ENCODE measurements at places on chromosomes 1 and 21. TPM values are rescaled to one million over a fixed set of nuclear protein-coding genes. Genes with fewer than 3 reads are reported as not detected.

The LCE1A gene
- polyA plus RNA-seq, result not detected

The IL20 gene
- polyA plus RNA-seq, result not detected

GRCh38 chr1:156623946-156624813 lies 5.0 kb downstream of the HAPLN2 start:
- no peak for DNase-seq

GRCh38 chr1:44227211-44227610 lies 13.9 kb downstream of the DMAP1 start:
- no peak for DNase-seq

DNA sequence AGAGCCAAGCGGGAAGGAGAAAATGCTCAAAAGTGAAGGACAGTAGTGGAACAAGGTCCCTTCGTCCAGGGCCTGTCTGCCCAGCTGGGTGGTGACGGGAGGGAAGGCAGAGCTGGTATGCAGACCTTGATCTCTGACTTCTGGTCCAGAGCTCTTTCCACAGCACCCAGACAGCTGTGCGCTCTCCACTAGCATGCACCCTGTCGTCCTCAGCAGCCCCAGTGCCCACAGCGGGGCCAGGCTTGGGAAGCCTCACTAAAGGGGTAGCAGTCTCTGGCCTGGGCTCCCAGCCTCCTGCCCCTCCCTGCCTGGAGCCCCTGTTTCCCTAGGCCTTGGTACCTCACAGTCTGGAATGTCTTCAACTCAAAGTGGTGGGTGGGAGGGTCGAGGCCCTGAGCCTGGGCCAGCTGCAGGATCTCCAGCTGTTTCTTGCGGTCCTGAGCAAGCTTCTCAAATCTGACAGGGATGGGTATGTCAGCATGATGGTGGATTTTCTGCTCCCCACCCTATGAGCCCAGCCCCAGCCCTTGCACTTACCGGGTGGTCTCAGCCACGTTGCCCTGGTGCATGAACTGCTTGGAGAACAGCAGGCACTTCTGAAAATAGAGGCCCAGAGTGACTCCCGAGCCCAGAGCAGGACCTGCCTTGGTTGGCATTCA lies 10.0 kb downstream of the CC2D1B start:
- DNase-seq, result no peak

DNA sequence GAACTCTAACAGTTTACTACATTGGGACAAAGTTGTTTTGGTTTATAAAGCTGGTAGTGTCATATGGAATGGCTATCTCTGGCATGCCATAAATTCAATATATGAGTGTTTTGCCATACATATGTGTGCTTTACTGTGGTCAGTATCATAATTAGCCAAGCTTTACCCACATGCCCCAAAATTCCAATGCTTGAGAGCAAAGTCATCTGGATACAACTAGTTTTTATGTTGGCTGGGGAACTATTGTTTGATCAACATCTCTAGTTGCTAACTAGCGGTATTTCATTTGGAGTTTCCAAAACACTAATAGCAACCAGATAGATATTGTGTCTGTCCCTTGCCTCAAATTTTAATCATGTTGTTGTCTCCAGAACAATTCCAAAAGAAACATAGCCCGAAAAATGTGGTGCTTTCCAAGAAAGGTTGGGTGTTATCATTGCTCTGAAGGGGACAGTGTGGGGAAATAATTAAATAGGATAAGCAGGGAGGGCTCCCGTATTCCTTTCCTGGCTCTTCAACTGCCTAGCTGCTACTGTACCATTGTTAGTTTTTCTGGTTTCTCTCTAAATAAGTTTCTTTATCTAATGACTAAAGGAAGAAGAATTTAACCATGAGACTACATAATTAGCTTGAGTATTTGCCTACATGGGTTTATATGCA lies 136.1 kb downstream of the TGFB2 start:
- no peak for DNase-seq

DNA sequence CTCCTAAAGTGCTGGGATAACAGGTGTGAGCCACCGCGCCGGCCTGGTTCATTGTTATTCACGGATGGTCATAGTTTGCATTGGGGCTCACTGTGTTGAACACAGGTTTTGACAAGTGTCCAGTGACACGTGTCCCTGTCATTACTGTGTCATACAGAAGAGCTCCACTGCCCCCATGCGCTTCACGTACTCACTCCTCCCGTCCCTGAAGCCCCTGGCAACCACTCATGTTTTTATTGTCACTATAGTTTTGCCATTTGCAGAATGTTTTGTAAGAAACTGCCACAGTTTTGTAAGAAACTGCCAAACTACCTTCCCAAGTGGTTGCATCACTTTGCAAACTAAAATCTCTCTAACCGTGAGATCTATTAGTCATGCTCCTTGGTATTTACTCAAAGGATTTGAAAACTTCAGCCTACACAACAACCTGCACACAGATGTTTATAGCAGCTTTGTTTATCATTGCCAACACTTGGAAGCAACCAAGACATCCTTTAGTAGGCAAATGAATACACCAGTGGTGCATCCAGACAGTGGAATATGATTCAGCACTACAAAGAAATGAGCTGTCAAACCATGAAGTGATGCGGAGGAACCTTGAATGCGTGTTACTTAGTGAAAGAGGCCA lies 163.2 kb upstream of the COL6A1 start:
- peak; percentile 80 for DNase-seq

- DNase-seq, result no peak
Observed at GRCh38 chr1:156080241-156080862, 1.9 kb downstream of the MEX3A start.
